NCI-H2107 (cell line): ENCODE measurements at places on chromosomes 1 and 21.

DNA sequence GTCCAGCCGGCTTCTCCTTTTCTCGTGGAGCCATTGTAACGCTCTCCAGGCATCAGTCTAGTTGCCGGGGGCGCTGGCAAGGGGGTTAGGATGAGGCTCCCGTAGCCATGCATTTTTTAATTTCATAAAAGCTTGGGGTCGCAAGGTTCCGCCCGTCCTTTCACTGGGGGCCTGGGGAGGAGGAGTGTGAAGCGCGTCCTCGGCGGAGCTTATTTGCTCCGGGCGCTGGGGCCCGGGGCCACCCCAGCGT lies 1.6 kb downstream of the ADGRL2 start:
- no peak for DNase-seq

DNA sequence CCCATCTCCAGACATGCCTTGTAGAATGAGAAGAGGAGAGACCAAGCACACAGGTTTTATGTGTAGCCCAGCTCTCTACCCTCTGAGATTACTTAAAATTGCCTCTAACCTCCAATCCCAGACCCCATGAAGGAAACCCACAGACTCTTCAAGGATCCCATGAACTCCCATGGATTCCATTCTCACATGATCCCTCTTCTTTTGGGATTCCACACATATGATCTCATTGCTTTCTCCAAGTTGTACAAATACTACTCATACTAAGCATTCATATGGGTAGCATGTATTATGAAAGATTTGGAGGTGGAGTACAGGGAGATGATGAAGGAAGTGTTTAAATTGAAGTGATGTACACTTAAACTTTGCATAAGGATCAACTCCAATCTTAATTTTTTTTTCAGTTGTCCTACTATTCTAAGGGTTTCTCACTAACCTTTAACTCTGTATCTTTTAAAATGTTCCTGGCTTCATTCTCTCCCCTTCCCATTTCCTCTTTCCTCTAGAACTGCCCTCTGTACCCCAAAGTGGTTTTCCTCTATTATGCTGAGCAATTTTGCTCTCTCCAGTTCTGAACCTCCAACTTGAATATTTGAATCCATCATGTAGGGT lies 41.6 kb downstream of the MFSD2A start:
- DNase-seq = no peak

GRCh38 chr21:29641635-29642550 lies 297.9 kb downstream of the GRIK1 start:
- DNase-seq = no peak

GRCh38 chr1:25568090-25568833 lies 24.9 kb downstream of the LDLRAP1 start:
- peak; percentile 51 for DNase-seq

DNA sequence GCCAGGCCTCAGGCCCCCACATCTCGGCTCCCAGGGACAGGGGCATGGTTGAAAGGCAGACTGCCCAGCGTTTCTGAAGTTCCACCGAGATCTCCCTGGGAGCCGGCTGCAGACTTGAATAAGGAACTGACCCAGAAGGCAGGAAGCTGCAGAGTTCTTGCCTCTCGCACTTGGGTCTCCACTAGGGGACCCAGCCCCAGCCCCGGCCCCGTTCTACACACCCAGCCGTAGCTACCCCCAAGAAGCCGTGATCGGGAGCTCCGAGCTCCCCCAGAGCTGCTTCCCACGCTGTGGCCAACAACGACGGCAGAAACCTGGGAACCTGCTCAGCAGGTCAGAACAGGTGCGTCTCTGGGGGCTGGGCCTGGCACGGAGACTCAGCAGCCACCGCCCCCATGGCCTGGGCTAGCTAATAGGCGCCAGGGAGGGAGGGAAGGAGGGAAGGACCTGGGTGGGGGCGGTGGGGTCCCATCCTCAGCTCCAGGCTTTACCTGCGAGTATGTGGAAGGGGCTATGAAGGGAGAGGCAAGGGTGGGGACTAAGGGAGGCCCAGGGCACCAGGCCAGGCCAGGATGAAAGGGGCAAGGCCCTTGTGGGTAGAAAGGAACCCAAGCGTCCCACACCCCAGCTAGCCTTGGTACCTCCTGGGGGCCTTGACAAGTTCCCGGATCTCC lies at the start of gene NECTIN4:
NECTIN4 (minus strand) TSS at position 308 of the 674 bp plus-strand sequence; CDS start at position 46, 262 bp downstream.
- DNase-seq = no peak

- no peak for DNase-seq
These were observed 91.1 kb upstream of the NR5A2 start for GRCh38 chr1:199936441-199936840.

- no peak for DNase-seq
These were observed 466.8 kb downstream of the DSCAM start for GRCh38 chr21:40379881-40380810.
